KBM-7 (cell line): ENCODE measurements at places on chromosomes 13 and 19.
A peak's percentile ranks its signal among the peaks of the same experiment; 100 is the strongest.

- peak; percentile 41 for DNase-seq
Measured at GRCh38 chr19:44666852-44667556, 4.3 kb upstream of the CEACAM19 start.

- DNase-seq: no peak
Measured at GRCh38 chr19:765179-765738, 14.3 kb downstream of the MISP start.

DNA sequence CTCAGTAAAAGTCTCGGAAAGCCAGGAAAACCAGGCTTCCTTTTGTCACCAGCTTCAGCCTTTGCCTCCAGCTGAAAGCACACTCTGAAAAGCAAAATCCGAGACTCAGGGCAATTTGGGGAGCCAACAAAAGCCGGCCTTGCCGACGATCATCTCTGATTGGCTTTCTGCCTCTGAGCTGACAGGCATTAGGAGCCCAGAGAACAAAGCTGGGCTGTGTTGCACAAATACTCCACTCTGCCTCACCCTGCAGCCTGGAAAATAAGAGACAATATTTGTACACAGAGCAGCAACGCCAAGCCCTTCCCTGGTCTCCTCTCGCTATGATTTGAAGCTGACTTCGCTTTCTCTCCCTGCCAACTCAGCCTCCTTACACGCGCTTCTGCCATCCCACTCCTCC is 46.9 kb downstream of the CACNA1A start:
- DNase-seq: no peak

DNA sequence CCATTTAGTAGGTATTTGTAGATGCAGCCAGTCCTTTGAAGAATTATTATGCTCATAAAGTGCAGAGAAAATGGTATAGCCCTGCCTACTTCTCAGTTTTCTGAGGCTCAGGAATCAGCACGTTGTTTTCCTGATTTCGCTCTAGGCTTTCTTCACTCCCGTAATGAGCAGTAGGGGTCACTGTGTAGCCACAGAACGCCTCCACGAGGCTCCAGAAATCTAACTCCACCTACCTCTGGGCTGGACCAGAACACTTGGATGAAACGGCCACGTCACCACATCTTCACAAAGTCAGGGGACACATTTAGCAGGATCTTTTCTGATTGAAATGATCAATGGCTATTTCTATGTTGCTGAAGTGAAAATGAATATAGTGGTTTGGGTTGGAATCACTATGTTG is 49.8 kb upstream of the GTF3A start:
- peak; percentile 77 for DNase-seq

GRCh38 chr19:3319643-3320353 is 46.6 kb upstream of the NFIC start:
- DNase-seq: no peak

GRCh38 chr13:50599927-50600326 is 243.6 kb downstream of the DLEU7 start:
- DNase-seq: no peak
